Astrocyte of the cerebellum (primary cell): ENCODE measurements at places on chromosomes 11 and 22.

- no peak for DNase-seq
These were observed 1.0 kb downstream of the SSTR3 start for GRCh38 chr22:37211075-37211865.

DNA sequence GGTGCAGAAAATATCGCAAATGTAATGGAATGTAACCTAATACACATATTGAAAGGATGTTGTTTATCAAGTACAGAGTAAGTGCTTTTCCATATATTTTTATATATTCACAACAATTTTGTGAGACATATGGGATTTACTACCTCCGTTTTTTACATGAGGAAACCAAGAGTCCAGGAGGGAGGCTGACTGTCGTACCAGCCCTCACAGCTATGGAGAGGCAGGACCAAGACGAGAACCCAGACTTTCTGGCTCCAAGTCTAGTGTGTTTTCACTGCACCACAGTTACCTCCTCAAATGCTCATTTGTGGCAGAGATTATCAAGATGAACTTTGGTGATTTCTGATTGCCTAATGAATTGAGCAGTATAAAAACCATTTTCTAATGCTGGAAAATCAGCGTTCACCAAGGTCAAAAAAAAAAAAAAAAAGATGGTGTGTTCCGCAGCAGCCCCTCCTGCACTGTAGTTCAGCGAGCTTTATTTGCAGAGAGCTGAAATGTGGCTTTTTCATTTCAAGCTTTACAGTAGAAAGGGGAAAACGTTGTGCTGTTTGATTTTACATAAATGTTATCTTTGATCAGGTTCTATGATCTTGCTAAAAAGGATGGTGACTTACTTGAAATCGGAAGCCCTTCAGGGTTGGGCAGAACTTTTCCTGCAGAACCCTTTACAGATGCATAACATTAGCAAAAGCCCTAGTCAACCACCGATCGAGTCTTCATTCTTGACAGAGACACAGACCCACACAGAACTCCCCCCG, 44.7 kb upstream of the WEE1 start:
- DNase-seq: no peak

DNA sequence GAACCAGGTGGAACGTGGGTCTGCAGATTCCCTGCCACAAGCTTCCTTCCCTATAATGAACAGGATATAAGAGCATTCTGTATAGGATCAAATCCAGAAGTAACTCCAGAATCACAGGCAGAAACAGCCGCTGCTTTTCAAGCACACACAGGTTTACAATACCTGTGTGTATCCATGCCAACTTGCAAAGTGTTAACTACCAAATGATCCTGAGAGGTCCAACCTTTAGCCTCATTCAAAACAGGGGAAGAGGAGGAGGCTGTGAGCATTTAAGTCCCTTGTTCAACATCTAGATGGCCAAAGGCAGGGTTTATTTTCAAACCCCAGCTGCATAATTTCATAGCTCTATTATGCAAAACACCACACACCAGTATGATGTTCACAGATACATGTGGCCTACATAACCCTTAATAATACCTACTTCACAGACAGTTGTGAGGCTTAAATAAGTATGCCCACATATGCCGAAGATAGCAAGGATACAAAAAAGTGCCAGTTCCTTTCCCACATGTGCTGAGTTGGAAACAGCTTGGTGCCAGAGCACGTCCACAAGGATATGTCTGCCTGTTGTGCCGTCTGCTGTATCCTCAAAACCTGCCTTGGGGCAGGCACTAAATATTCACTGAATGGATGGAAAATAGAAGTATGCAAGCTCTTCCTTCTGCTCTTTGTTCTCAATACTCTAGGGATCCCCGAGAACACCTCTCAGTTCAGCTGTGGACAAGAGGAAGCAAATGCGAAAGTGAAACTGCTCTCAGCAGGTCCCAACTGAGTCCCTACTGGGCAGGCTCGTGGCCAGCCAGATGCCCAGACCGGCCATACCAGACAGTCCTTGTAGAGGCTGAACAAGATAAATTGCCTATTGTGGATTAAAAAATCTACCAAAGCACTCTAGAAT, 66.8 kb downstream of the LARGE1 start:
- DNase-seq: peak; percentile 60

GRCh38 chr11:97965849-97966646, 1054.7 kb upstream of the CNTN5 start:
- peak; percentile 66 for DNase-seq

GRCh38 chr11:29217901-29218300, 798.9 kb downstream of the KCNA4 start:
- DNase-seq: no peak

GRCh38 chr11:82900277-82901164, at the start of gene PRCP:
Gene PRCP, minus strand, starts transcription at chr11:82900430. Its CDS starts 28 bp downstream, at chr11:82900402.
- peak; percentile 64 for DNase-seq

DNA sequence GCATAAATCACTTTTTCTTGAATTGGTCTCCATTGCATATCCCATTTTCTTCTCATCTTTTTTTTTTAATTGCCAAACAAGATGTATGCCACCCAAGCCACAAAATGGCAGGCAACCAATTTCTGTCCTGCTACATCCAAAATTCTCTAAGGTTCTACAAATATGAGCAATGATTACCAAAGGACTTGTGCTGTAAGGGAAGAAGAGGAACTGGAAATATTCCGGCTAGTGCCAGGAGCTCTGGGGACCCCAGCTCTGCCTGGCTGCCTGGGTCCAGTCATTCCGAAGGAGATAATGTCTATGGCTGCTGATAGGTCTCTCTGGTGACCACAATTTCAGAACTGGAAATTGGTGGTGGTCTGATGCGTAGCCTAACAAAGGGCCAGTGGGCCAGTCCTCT, 17.1 kb upstream of the SNX32 start:
- no peak for DNase-seq

GRCh38 chr22:50269970-50270665, at the start of gene MAPK11:
Gene MAPK11, minus strand, starts transcription at chr22:50270380. Its CDS starts 88 bp downstream, at chr22:50270292.
- DNase-seq: no peak

DNA sequence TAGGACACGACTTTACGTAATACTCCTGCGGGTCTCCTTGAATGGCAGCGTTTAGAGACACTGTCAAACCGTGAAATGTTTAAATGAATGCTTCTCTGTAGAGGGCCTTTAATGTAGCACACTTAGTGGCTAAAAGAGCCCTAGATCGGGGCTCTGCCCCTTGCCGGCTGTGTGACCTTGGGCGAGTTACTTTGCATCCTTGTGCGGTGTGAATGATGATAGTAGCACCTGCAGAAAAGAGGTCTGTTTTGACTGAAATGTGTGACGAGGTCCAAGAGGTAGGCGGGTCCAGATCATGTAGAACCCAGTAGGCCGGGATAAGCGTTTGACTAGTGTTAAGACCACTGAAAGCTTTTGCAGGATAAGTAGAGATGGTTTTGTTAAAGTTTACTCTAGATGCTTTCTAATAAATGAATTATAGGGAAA, 866 bp downstream of the MED17 start:
- DNase-seq: no peak

- no peak for DNase-seq
These were observed 11.1 kb downstream of the CCKBR start for GRCh38 chr11:6270584-6271246.

DNA sequence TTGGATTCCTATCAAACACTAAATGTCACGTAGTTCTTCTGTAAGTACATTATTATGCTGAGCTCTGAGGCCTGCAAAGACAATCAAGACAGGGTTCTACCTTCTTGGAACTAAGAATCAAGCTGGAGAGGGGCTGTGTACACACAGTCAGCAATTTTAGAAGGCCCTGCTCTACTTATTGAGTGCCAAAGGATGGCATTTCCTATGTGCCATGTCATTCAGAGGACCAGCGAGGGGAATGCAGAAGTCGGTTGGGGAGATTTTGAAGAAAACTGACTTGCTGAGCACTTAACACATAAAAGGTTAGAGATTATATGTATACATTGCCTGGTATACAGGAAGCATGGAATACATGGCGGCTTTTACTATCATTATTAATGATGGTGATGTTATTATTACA, 5.3 kb downstream of the SLC37A2 start:
- no peak for DNase-seq

GRCh38 chr11:122737951-122738693, 82.6 kb downstream of the UBASH3B start:
- DNase-seq: no peak

DNA sequence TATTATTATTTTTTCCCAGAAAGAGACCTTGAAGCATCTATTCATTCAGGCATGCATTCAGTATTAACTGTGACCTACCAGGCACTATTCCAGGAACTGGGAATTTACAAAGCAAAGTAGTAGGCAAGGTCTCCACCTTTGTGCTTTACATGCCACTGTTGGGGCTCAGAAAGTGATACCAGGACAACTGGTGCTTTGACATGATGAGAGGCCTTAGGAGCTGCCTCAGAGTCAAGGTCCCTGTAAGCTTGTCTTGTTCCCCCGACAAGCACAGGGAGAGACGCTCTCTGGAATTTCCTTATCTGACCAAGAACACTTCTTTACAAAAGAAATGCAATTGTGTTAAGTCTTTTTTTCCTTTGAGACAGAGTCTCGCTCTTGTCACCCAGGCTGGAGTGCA, 2.3 kb upstream of the HMOX1 start:
- no peak for DNase-seq

DNA sequence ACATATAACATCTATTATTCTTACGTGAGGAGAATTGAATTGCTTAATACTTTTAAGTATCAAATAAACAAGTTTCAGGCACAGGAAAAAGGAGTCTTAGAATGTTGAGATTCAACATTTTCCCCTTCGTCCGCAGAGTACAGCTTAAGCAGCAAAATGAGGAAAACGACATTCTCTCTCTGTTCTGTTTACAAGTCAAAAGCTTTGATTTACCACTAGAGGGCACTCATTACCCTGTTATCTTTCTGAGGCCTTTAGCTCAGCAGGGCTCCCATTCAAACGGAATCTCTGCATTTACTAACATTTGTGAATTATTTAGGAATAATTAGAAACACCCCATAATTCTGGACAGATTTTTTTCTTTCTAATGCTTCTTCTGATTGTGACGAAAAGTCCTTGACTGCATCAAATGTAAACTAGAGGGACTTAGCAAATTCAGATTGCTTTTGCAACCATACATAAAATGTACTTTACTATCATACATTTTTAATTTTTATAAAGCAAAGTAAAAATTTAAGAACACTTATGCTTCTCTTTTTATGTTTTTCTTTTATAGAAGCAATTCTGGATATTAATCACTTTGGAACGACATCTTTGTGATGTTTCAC, 75.0 kb downstream of the JRKL start:
- DNase-seq: peak; percentile 60

DNA sequence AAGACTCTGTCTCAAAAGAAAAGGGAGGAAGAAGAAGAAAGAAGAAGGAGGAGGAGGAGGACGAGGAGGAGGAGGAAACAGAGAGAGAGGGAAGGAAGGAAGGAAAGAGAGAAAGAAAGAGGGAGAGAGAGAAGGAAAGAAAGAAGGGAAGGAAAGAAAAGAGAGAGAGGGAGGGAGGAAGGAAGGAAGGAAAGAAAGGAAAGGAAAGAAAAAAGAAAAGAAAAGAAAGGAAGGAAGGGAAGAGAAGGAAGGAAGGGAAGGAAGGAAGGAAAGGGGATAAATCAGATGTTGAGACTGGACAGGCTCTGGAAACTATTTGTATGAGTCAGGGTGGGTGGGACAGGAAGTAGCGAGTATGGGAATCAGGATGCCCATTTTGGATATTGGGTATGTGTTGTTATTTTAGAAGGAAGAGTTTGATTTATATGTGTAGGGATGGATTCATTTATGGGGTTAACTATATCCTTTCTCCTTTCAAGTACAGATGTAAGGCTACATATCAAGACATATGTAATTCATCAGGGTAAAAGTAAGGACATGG, 6.0 kb upstream of the RPL3 start:
- no peak for DNase-seq

- DNase-seq: no peak
These were observed 2.3 kb downstream of the SMTN start for GRCh38 chr22:31083377-31083768.

GRCh38 chr22:44648085-44648820, 53.8 kb upstream of the PRR5 start:
- DNase-seq: no peak

DNA sequence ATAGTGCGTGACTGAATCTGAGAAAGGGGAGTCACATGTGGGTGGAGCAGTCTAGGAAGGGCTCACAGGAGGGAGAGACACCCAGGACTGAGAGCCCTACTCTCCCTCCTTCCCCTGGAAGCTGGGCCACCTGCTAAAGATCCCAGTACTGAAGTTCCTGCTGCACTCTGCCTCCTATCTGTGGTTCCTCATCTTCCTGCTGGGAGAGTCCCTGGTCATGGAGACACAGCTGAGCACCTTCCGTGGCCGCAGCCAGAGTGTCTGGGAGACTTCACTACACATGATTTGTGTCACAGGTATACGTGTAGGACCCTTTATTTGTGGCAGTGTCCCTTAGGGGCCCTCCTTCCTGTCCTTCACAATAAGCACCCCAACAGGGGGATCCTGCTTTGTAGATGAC, 19.3 kb downstream of the ART5 start:
- DNase-seq: no peak

- DNase-seq: no peak
These were observed 426.8 kb upstream of the CADM1 start for GRCh38 chr11:115930886-115931547.

- no peak for DNase-seq
These were observed 7.0 kb upstream of the DDX17 start for GRCh38 chr22:38513063-38513462.

DNA sequence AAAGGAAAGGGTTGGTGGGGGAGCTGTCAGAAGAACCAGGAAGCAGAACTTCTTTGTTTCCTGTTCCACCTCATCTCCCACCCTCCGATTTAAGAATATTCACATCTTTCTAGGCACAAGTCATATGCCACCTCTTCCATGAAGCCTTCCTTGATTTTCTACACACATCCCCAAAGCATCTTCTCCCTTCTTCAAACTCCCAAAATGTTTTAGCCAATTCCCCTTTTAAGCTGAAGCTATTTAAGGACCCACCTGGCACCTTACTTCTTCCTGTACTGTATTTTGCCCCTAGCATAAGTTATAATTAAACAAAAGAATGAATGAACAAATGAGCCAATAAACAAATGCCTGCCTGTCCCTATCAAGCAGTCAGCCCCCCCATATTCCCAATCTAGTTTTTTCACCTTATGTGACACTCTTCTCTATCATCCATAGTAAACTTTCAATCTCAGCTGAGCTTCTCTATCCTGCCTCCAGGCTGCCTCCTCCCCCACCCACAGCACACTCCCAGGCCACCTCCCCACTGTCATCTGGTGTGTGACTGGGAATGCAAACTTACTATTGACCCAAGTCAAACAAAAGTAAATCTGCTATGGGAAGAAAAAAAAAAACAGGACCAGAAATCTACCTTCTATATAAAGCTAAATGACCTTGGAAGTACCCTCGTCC, 3.9 kb downstream of the TNKS1BP1 start:
- no peak for DNase-seq

GRCh38 chr22:43867839-43868635, 5.7 kb upstream of the SULT4A1 start:
- peak; percentile 50 for DNase-seq

GRCh38 chr22:45226503-45227186, 14.0 kb downstream of the KIAA0930 start:
- no peak for DNase-seq
